GM04504 (cell line): ENCODE measurements at places on chromosomes 6 and 20.

- no peak for DNase-seq
Observed at GRCh38 chr20:57596358-57596757, 23.9 kb downstream of the ZBP1 start.

GRCh38 chr6:144955859-144956258 is 670.7 kb downstream of the UTRN start:
- DNase-seq, result no peak

- no peak for DNase-seq
Observed at GRCh38 chr20:40568200-40568599, 120.8 kb downstream of the MAFB start.

- no peak for DNase-seq
Observed at GRCh38 chr20:62288535-62289105, 14.2 kb upstream of the ADRM1 start.

DNA sequence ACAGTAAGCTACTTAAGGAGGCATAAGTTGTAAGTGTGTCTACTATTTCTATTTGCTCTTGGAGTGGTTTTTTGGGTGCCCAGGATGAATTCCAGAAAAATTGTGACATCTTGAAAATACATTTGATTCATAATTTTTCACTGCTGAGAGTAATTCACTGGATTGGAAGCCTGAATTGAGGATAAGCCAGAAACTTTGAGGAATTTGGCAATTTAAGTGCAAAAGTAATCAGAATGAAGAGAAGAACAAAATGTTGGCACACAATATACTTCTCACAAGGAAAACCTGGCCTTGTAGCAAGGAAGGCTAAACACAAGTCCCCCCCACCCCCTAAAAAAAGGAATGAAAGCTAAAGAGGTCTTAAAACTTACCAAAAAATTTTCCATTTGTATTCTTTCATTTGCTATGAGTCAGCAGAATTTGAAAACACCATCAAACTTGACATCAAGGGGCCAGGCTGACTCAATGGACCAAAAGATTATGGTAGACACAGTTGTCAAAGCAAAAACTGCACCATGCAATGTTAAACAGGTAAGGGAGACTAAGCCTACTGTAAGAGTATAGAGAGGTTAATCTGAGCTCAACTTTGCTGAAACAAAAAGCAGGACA is 840.0 kb downstream of the FRK start:
- DNase-seq, result no peak

- no peak for DNase-seq
Observed at GRCh38 chr6:2915150-2915549, 12.0 kb upstream of the SERPINB9 start.

DNA sequence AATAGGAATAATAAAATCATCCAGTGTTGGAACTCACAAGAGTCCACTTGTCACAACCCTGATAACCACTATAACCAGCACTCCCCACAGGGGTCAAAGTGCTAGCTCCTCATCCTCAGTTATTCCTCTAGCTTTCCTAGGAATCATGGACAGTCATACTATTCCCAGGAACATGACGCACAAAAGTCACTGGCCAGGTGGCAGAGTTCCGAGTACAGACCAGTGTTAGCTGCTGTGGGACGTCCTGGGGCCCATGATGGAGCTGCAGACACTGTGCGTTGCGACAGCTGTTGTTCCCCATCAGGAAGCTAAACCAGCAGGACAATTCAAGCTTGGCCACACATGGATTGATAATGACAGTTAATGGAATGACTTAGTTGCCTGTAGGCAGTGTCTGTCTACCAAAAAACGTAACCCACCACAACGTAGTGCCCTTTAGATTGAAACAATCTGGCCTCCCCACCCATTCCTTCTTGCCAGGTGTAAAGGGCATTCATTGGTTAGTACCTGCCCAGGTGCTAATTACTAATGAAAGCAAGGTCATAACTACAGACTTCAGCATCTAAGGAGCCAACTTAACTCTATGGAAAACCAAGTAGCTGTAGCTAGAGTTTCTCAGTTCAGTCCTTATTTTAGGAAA is 17.4 kb downstream of the EZR start:
- DNase-seq, result no peak

DNA sequence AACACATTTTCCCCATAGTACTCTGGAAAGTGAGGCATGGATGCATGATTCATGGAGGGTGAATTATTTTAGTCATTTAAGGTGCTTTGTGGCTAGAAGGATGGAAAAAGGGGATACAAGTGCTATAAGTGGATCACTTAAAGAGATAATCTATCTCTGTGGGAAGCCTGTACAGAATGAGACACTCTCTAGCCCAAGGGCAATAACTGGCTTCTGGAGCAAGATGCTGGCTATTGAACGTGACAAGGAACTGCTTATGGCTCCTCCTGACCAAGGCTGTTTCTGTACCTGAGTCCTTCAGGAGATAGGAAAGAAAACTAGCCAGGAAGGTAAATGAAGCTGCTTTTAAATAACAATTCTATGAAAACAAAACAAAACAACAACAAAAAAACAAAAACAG is 590.7 kb downstream of the EYS start:
- DNase-seq, result no peak

DNA sequence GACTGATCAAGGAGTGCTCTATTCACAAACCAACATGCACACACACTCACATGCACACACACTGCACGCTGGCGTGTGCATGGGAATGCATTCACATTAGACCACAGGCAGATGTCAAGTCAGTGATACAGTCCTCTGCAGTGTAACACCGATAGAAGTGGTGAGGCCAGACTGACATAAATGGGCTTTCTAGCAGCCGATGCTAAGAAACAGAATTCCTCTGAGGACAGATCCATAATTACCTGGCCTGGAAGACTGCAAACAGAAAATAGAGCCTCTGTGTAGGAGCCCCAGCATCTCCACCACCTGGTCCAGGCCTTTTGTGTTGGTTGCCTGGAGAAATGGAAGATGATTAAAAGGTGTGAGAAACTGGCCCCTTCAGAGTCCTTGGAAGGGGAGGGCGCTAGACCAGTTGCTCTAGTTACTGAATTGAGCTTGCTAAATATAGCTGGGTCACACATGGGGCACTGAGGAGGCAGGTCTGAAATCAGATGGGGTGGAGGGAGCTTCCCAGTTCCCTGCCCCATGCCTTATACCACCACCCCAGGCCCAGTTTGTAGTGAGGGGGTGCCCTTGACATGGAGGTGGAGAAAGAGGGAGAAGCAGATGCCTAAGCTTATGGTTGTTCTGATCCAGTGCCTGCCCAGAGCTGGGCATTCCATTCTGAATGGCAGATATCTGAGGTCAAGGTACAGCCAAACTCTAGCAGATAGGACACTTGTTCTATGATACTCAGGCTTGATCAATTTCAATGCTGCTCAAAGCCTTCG is 233.8 kb downstream of the LRFN2 start:
- no peak for DNase-seq

- DNase-seq, result no peak
Observed at GRCh38 chr20:49766979-49767521, 45.6 kb upstream of the SLC9A8 start.

GRCh38 chr20:48040491-48040890 is 255.2 kb upstream of the SULF2 start:
- DNase-seq, result no peak

GRCh38 chr6:85676086-85676729 is 33.5 kb upstream of the SYNCRIP start:
- no peak for DNase-seq

DNA sequence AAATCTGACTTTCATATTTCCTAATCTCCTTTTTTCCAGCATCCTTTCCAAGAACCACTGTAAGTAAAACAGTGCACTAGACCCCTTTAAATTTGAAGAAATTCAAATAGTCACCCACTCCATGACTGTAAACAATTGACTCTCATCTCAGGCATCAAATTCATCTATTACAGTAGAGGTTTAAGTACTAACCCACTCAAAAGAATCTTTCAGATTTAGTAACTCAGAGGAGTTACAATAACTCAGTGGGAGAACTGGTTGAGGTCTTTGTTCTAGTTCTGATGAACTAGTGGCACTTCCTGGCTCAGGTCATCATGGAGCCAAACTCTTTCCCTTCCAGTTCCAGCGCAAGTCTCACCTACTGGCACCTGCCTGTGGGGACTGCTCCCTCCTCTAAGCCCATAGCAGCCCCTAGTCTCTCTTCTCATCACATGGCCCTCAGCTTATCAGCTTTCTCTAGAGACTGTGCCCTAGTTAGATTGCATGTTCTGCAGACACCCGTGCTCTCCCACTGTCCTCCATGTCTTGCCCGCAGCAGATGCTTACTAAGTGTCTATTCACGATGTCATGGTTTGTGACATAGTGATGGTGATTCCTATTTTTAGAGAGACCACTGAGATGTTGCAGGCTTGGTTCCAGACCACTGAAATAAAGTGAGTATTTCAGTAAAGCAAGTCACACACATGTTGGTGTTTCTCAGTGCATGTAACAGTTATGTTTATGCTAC is 196.2 kb downstream of the TBC1D7 start:
- DNase-seq, result no peak

GRCh38 chr6:84560436-84561390 is 203.7 kb downstream of the TBX18 start:
- no peak for DNase-seq

DNA sequence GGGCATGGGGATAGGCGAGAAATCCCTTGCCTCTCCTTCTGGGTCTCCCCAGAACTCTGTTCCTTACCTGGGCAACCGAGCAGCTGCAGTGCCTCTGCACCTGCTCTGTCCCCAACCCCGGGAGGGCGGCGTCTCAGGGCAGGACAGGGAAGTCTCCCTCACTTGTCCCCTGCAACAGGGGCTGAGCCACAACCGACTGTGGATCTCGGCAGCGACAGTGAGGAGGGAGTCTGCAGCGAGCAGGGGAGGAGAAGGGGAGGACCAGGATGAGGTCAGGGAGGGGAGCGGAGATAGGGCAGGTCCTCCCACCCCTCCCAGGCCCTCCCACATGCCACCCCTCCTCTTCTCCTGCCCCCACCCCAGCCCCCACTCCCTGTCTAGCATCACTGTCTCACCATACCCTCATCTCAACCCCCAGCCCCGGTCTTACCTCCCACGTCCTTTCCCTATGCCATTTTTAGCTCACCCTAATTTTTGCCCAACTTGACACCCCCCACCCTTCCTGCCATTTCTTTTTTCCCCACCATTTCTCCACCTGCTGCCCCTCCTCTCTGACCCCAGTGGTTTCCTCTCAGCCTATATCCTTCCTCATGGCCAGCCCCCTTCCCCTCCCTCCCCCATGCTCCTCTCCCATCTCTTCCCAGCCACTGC is at the start of gene TNXB:
TNXB (minus strand) TSS at position 225 of the 651 bp plus-strand sequence. CDS start 11,140 bp downstream, outside the sequence.
- DNase-seq, result no peak

DNA sequence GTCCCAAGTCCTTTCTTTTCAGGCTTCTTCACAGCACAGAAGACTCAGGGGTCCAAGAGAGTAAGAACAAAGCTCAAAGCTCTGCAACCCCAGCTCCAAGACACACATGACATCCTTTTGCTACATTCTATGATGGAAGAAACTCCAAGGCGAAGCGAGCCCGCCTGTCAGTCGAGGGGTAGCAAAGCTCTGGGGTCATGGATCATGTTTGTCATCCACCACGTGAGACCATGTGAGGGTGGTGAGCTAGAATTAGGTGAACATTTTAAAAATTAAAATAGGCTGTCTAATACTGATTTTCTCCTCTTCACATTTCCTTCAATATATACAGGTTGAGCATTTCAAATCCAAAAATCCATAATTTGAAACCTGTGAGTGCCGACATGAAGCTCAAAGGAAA is 189.6 kb downstream of the TTLL2 start:
- DNase-seq, result no peak

GRCh38 chr6:146709036-146709622 is 110.4 kb downstream of the ADGB start:
- no peak for DNase-seq

GRCh38 chr6:128822271-128822670 is 60.7 kb upstream of the LAMA2 start:
- no peak for DNase-seq

DNA sequence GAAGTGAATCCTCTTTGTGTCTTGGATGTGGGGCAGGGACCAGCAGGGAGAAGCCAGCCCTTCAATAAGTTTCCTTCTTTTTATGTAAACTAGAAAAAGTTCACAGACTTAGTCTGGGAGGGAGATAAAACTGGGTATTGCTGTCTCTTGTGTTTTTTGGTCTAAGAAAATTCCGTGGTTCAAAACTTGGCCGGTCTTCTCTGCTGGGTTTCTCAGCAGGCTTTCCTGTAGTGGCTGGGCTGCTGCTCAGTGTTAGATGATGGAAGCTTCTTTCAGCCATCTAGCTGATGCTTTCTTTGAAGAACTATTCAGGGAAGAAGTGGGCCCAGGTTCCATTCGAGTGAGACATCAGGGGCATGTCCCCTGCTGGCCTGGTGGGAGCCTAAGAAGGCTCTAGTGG is 70.7 kb upstream of the SCP2D1 start:
- DNase-seq, result no peak

- no peak for DNase-seq
Observed at GRCh38 chr6:80540700-80541099, 434.2 kb downstream of the BCKDHB start.

- DNase-seq, result no peak
Observed at GRCh38 chr6:11423667-11424066, 113.9 kb upstream of the TMEM170B start.

DNA sequence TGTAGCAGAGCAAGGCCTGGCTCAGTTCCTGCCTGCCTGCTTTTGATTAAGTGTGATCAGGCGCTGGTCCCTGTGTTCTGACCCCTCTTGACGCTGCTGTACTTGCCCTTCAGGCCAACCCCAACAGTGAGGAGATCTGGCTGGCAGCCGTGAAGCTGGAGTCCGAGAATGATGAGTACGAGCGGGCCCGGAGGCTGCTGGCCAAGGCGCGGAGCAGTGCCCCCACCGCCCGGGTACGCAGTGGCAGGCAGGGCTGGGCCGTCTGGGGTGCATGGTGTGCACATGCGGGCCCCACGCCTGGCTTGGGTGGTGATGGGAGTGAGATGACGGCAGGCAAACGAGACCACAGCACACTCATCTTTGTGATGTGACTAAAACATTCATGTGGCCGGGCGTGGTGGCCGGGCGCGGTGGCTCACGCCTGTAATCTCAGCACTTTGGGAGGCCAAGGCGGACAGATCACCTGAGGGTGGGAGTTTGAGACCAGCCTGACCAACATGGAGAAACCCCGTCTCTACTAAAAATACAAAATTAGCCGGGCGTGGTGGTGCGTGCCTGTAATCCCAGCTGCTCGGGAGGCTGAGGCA is 10.1 kb upstream of the C20orf204 start:
- DNase-seq, result no peak

DNA sequence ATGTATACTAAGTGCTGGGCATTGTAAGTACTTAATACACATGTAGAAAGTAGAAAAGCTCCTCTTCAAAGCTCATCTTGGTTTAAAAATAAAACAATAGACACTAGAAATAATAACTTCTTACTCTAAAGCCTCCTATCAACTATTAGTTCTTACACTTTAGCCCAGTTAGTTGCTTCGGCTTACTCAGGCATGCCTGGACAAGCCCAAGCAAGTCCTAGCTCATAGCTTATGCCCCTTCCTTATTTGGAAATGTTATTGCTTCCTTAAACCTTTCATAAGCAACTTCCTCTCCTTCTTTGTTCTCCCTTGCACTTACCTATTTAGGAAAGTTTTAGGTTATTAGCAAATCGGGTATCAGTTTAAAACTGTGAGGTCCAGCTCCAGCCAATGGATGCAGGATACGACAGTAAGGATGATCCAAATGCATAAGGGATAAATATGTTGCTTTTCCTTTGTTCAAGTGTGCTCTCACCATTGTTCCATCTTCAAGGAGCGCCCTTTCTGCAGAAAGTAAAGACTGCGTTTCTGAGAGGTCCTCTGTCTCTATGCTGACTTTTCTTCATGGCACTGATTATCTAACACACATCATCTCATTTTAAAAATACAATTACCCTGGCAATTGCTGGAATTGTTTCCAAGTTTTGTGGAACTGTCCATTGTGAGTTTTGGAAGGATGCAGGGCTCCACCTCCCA is 12.3 kb downstream of the TMEM30A start:
- DNase-seq, result no peak
